Occipital lobe (tissue), 3 donors: ENCODE measurements at places on chromosomes 2 and 18.

DNA sequence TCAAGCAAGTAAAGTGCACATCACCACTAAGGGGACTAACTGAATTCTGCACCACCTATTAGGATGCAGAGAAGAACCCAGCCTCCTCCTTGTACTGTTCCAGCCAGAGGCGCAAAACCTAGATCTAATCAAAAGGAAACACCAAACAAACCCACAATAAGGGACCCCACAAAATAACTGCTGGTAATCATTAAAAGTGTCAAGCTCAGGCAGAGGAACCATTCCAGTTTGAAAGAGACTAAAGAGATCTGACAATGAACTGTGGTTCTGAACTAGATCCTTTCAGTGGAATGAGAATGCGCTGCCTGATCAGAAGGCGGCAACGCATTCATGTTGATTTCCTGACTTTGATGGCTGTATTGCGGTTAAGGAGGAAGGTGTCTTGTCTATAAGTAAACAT lies 16.8 kb downstream of the HDLBP start:
- no peak for DNase-seq

GRCh38 chr2:207161247-207162123 lies 4.3 kb downstream of the KLF7 start:
- DNase-seq, result no peak

DNA sequence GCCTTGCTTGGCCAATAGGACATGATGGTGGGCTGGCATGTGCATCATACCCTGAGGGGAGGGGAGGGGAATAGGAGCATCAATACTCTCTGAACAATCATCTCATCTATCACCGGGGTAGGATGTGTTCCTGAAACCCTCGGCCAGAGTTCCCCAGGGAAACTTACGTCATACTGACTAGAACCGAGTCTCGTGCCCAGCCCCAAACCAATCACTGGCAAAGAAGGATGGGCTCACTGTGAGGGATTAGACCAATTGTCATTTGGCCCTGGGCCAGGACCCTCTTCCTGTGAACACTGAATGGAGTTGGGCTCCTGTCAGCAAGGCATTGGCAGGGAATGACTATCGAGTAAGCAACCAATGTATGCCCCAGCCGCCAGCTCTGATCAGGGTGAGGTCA lies 261.5 kb downstream of the MYCN start:
- DNase-seq, result no peak

DNA sequence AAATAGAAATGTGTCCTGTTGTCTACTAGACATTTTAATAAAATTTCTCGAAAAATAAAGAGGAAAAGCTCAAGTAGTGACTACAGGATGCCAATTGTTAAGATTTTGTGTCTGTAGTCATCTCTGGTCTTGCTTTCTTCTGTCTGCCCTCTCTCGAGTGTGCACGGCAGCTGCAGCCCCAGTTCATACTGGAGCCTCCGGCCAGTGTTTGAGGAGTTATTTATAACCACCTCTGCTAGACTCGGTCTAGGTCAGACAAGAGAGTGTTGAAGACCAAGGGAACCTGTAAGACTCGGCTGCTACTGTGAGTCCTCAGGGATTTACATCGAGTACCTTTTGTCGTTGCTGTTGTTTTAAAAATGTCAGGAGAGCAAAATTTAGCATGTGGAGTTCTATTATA lies 810.1 kb upstream of the POU3F3 start:
- DNase-seq, result no peak

DNA sequence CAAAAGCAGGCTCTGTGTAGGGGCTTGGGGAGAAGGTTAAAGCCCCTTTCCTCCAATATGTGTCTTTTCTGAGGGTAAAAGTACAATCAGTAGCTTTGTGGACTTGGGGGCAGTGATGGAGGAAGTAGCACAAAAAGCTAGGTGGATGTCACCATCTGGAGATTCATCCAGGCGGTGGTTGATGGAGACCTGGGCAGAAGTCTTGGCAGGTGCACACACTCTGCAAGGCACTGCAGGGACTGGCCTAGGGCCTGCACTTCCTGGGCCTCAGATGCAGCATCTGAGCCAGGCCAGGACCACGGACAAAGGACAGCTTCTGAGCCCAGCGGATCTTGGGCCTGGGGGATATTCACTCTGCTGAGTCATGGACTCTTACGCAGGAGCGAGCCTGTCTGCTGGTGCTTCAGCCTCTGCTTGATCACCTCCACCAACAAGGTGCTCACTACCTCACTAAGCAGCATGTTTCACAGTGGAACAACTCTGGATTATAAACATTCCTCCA lies 391.1 kb downstream of the TNS1 start:
- DNase-seq, result no peak
